ENCODE measurements at places on chromosomes 2 and 18.

DNA sequence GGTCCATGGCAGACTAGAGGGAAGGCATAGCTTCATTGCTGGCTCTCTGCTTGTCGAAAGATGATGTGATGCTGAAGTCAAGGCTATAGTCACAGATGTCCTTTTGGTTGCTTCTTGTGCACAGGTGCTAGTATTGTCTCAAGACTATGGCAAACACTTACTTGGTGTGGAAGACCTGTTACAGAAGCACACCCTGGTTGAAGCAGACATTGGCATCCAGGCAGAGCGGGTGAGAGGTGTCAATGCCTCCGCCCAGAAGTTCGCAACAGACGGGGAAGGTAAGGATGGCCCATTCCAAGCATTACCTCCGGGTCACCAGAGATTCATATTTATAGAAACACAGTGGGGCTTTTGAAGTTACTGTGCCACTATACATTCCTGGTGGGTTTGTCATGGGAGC lies 95.5 kb upstream of the EML6 start:
- no peak for DNase-seq

DNA sequence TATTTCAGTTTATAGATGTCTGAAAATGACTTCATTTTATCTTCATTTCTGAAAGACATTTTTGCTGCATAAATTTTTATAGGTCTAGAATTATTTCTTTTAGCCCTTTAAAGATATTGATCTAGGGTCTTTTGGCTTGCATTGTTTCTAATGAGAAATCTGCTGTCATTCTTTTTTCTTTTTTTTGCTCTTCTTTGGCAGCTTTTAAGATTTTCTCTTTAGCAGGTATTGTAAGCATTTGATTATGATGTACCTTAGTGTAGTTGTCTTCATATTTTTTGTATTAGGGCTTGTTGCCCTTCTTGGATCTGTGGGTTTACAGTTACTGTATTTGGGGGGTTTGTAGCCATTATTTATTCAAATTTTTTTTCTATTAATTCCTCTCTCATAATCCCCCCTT lies 66.0 kb upstream of the IL1R1 start:
- no peak for DNase-seq

DNA sequence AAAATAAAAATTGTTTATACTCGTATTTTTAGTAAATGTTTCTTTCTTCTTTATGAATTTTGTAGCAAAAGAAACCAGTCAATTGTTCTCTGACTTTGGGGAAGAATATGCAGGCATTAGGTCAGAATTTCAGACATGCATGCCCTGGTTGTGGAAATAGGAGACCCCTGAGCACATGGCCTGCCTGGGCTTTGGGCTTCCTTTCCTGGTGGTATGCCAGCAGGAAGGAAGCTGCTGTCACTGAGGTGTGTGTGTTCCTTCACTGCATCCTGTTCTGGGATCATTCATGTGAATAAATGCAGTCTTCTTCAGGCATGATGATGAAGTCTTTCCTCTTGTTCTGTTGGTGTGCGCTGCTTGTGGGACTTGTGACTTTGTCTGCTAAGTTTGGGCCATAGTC lies 920.2 kb upstream of the VRK2 start:
- no peak for DNase-seq

DNA sequence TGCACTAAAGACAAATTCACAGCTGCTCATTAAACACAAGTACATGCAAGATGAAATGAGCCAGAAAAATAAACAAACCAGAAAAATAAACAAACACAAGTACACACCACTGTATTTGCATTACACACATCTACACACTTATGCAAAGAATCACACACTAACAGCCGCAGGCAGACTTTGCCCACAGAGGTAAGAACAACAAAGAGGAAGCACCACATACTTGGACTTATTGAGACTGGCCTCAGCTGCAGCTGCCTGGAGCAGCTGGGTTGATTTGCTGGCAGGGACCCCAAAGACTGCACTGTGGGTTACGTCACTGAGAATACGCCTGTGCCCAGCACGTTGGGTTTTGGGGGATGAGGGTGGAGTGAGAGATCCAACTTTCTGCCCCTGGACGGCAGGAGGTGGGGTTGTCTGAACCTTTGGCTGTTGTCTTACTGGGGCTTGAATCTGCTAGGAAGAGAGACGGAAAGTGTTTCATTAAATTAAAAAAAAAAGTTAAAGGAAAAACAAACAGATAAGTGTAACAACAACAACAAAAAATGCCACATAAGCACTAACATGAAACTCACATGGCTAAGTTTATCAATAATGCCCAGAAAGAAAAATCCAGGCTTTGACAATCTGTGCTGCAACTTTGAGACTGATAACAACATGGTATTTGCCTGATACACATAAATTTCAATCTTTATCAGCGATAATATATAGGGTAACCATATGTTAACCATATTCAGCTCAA lies 71.9 kb upstream of the NFU1 start:
- no peak for DNase-seq

DNA sequence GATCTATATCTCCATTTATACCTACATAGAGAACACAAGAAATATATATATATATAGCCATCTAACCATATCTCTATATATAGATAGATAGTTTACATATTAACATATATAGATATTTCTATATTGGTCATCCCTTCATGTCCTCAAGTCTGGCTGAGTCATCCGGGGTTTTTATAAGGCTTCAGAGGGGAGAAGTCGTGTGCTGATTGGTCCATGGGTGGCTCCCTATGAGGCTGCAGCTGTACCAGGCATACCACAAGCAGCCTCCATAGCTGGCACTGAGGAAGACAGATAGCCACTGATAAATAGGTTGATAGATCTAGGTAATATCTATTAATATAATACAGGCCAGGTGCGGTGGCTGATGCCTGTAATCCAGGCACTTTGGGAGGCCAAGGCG lies 618.3 kb upstream of the SETBP1 start:
- no peak for DNase-seq

- no peak for DNase-seq
Observed at GRCh38 chr2:146814971-146815370, 1029.9 kb upstream of the ACVR2A start.

DNA sequence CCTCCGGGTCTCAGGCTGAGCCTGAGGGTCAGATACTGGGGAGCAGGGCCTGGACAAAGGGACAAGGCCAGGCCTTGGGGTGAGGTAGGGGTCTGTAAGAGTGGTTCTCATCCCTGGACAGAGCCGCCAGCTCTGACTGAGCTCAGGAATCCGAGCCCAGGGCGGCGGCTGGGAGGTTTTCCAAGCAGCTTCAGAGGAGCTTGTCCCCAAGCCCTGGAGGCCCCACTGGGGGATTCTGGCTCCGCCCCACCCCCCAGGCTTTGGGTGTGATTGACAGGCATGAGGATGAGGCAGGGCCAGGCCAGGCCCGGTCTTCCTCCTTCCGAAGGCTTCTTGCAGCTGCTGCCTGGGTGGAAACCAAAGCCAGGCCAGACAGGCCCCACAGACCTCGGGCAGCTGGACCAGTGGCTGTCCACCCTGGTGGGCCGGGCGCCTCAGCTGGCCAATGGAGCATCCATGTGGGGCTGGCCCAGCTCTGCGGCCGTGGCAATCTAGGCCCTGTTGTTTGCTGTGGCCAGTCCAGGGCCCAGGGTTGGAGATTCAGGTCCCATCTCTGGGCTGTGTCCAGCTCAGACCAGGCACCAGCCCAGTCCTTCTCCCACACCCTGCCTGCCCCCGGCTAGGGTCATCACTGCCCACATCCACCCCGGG lies 23.1 kb upstream of the GPC1 start:
- no peak for DNase-seq

DNA sequence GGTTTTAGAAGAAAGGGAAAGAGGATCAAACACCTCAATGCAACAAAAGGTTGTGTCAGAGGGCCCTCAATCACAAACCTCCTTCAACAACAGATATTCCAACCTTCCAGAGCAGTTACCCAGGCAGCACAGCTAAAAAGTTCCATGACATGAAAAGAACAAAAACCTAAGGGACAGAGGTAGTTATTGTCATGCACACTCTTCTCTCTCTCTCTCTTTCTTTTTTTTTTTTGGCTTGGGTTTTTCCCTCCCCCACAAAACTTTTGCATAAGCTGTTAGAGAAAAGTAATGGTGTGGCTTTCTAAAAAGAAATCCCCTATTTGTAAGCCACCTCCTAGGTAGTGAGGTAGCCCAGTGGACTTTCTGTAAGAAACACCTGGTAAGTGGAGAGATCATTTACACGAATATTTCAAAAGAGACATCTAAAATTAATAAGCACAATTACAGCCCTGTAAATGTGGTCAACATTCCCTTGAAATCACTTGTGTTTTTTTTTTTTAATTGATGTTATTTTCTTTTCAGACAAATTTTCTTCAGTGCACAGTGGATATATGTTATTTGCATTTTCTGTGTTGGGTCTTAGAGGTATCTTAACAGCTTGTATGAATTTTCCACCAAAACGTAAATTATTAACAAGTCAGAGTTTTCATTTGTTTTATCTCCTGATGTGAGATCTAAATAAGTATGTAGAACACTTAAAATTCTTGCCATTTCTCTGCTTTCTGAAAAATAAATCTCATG lies 48.4 kb downstream of the ZEB2 start:
- DNase-seq: no peak

DNA sequence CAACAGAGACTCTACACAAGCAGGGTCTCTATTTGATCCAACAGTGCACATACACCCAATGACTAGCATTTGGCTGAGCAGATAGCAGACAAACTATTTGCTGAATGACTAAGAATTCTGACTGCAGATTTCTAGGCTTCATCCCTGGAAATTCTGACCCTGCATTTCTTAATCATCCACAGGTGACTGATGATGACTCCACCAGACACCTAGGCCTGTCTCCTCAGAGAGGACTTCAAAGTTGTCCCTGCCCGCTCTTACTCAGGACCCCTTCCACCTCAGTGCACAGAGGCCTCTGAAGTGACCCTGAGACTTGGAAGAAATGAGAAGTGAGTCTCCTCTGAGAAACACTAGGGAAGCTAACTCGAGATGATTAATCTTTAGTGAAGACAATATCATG lies 51.3 kb downstream of the SEPTIN10 start:
- no peak for DNase-seq

DNA sequence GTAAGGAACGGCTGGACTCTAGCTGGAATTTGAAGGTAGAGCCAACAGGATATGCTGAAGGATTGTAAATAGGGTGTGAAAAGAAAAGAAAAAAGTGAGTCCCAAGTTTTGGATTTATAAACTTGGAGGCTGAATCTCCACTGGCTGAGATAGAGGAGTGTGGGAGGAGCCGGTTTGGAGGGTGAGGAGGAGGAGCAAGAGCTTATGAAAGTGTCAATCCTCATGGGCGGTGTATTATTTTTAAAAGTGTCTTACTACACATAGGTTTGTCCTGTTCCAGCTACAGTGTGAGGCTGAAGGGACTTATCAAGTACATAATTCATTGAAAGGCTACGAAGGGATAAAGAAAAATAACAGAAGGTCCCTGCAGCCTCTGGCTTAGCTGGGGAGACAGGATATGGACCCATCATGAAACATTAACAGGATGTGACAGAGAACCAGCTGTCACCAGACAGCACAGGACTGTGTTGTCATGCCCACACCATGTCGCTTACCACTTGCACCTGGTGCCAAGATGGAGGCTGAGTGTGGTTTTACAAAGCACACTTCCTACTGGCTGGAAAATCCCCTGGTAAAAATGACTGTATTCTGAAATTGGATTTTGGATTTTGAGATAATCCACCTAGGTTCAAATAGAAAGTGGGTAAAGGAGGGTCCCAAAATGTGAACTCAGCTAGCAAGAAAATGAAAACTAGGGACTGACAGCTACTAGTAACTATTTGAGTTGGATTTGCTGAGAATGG lies 2.5 kb upstream of the MREG start:
- DNase-seq: no peak

DNA sequence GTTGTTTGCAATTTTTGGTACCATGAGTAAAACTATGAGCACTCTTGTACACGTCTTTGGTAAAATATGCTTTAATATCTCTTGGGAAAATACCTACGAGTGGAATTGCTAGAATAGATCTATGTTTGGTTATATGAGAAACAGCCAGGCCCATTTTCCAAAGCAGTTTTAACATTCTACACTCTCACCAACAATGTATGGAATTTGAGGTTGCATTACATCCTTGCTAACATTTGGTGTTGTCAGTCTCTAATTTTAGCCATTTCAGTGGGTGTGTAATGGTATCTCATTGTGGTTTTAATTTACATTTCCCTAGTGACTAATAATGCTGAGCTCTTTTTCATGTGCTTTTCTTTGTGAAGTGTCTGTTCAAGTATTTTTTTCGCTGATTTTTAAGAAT lies 118.9 kb upstream of the TCF4 start:
- DNase-seq: no peak

DNA sequence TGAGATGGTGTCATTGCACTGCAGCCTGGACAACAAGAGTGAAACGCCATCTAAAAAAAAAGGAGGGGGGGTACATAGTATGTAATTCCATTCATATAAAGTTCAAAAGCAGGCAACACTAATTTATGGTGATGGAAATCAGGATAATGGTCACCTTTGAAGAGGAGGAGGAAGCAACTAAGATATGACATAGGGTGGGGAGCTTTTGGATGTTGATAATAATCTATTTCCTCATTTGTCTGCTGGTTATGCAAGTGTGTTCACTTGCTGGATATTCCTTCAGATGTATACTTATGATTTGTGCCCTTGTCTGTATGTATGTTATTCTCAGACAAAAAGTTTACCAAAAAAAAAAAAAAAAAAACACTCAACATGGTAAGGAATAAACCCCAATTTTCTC lies 28.6 kb upstream of the ATIC start:
- no peak for DNase-seq

DNA sequence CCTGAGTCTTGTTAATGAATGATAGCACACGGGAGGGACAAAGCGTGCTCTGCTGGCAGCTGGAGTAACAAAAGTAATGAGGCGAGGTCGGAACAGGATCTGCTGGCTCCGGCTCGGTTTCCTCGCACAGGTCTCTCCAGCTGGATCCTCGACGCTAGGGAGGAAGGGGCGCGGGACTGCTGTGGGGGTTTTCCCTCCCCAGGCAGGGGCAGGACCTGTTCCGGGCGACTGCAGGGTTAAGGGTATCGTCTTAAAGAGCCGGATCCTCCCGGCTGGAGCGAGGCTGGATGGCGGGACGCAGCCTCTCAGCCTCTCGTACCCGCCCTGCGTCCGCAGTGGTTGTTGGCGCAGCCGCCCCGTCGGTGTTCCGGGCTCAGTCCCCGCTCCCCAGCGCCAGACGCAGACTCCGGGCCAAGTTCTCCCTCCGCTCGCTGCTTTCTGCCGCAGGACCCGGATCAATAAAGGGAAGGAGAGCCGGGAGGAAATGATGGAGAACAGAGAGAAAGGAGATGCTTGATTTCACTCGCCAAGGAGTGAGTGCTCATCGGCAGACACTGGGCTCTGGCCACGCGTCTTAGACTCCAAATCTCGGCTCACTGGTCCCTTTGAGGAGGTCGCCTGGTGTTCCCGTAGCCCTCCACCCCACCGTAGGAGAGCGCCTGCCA lies 1.1 kb upstream of the LIPG start:
- no peak for DNase-seq

DNA sequence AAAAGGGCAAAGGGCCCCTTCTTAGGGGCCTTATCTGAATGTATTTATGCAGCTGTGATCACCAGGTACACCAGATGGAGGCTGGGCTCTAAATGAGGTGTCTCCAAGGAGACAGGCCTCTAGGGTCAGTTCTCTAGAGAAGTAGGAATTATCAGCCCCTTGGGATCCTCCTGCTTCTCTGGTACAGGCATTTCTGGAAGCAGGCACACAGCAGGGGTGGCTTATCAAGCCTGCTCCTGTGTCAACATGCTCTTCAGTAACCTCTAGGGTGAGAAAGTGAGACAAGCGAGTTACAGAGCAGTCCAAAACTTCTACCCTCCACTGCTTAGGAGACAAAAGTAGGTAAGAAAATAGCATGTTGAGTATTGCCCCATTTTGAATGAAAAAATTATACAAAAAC lies 13.8 kb downstream of the TPGS2 start:
- no peak for DNase-seq

GRCh38 chr2:60621688-60622429 lies 68.4 kb upstream of the BCL11A start:
- DNase-seq: no peak

- DNase-seq: no peak
Observed at GRCh38 chr2:171069286-171069956, 91.3 kb downstream of the TLK1 start.

Data from stimulated activated CD4-positive, alpha-beta T cell treated with anti-CD3 and anti-CD28 coated beads, TNF-alpha, amount 100 ng/mL, for 24 hours (primary cell).